ENCODE measurements at places on chromosomes 13 and 19.

GRCh38 chr13:75178436-75178835 is 303.5 kb downstream of the TBC1D4 start:
- no peak for DNase-seq

GRCh38 chr19:10408511-10409283 is 5.4 kb upstream of the CDC37 start:
- DNase-seq: no peak

DNA sequence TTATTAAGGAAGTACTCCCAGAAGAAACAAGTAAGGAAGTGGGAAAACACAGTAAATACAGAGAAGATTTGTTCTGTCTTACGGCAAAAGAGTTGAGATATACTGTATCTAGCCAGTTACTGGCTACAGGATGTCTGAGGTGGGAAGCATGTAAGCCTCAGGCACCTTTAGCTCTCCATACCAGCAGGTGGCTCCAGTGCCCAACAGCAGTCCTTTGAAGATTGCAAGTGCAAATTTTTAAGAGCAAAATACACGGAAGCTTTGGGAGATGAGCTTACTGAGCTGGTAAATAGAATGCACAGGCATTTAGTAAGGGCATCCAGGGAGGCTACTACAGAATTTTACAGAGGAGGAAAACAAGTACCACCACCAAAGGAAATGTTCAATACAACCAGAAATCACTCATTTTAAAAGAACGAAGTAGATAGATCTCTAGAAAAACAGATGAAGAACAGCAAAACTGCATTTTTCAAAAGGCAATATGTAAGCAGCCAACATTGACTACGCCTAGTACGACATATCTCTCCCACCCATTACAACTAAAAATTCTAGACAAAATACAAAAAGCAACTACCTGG is 57.9 kb upstream of the VSTM2B start:
- no peak for DNase-seq

DNA sequence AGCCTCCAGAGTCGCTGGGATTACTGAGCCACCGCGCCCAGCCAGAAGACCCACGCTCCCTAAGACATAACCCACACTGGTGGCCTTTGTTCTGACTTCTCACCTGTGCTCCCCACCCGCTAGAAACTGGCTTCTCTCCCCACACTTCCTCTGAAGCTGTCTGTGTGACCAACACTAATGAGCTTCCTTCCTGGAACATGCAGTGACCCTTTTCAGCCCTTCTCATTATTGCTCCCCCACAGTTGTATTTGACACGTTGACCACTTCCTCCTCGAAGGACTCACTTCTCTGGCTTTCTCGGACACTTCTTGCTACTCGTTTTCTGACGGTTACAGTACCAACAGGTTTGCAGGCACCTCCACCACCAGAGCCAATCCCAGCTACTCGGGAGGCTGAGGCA is 10.9 kb downstream of the NCR1 start:
- DNase-seq: no peak

DNA sequence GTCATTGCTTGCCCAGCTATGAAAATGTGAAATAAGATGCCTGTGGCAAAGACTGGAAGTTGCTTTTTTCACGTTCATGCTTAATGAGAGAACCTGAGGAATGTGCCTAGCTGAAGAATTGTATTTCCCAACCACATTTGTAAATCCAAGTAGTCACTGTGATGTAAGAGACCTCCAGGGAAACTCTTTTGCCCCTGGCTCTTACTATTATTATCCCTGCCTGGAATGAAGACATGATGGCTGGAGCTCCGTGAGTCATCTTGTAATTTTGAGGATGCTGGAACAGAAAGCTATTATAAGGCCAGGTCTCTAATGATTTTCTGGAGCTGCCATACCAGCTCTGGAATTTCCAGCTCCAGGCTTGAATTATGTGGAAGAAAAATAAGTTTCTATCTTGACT is 894.3 kb downstream of the DIAPH3 start:
- DNase-seq: no peak

Measured in esophagus squamous epithelium (tissue), 5 donors.